Stimulated activated CD4-positive, alpha-beta T cell treated with anti-CD3 and anti-CD28 coated beads, Interleukin-4, amount 100 ng/mL, for 48 hours (primary cell): ENCODE measurements at places on chromosomes 5 and 9.
A peak's percentile ranks its signal among the peaks of the same experiment; 100 is the strongest.

- no peak for DNase-seq
Measured at GRCh38 chr5:135887881-135888614, 7.6 kb downstream of the IL9 start.

GRCh38 chr5:77853353-77853907 is 77.3 kb upstream of the TBCA start:
- no peak for DNase-seq

- DNase-seq: no peak
Measured at GRCh38 chr5:115815693-115816225, 700 bp downstream of the CDO1 start.

GRCh38 chr5:89437450-89438435 is 554.8 kb upstream of the MEF2C start:
- DNase-seq: no peak

DNA sequence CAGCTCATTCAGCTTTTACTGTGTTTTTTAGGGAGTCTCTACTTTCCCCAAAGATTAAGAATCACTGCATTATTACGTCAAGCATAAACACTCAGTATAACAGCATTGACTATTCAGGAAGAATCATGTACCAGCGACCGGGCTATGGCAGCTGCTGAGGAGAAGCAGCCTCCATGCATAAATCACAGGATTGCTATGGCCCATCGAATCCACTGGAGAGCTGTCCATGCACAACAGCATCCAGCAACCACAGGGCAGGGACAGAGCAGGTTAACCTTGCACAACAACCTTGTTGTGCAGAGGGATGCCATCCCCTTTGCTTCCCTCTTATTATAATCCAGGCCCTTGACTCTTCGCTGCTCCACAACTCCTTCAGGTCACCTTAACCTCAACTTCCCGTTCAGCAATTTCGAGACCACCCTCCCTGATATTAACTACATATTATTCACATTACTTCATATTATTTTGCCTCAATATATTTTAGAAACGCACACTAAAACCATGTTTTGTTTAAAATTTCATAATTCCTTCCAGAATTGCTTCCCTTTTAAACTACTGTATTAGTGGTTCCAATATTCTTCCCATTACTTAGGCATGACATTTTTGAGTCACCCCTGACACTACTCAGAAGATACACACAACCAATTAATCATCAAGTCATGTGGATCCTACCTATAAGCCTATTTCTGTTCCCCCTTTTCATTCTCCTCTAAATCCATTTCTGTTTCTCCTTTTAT is 991 bp downstream of the IARS1 start:
- no peak for DNase-seq

- no peak for DNase-seq
Measured at GRCh38 chr5:66427139-66427442, 169.1 kb upstream of the MAST4 start.

DNA sequence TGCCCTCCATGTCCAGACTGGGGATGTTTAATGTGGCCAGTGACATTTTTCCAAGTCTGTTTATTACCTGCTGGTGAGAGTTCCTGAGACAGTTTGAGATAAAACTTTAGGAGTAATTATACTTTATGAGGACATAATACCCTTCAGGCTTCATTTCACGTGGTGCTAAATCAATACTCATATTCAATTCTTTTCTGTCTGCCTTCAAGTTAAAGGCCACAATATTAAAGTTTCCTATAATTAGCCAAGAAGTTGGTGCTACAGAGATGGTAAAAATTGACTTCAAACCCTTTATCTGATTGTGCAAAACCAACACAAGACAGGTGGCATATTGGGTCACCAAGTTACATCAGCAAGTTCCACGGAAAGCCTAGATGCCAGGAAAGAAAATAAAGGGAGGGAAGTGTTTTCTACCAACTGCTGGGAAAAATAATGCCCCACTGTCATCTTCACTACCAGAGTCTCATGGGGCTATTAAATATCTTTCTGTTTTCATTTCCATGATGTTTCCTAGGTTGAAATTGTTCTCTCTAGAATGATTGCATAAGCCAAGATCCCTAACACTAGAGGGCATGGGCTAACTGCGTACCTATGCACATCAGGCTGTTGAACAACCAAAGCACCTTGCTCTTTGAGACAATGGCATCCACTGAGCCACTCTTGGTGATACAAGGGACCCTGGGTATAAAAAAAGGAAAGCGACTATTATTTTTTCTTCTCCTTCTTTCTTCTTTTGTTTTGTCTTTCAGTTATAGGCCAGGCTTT is 68.7 kb downstream of the INSYN2B start:
- DNase-seq: no peak

DNA sequence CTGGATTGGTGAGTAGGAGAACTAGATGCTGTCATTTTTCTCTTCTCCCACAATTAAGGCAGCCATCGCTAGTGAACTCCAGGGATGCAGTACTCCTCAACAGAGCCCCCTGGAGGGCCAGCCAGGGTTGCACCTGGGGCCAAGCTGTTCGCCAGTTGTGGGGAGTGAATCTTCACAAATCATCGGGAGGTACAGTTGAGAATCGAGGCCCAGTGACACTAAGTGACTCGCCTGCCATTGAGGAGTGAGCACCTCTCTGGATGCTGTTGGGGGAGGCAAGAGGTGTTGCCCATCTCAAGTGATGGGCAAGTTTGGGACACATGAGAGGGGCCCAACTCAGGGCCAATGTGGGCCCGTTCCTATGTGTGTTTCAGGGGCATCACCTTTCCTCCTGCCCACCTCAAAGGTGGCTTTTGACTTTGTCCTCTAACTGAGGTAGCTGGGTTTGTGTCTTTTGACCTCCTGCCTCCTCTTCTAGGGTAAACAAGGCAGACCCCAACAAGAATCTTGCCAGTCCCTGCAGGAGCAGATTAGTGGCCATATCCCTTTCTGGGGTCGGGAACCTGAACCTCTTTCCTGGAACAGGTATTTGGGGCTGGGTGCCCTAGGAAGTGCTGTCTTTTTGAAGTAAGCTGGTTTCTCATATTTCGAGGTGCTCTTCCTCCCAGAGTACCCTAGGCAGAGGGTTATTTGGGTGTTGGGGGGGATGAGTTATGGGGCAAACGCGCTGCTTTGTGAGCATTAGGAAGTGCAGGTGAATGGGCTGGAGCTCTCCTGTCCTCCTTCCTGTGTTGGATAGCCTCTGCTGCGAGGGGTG is 181.2 kb downstream of the MACROH2A1 start:
- no peak for DNase-seq

GRCh38 chr9:124869986-124870560 is 8.1 kb downstream of the ARPC5L start:
- peak; percentile 84 for DNase-seq

- DNase-seq: no peak
Measured at GRCh38 chr5:9699681-9700080, 69.5 kb upstream of the TAS2R1 start.

- DNase-seq: peak; percentile 45
Measured at GRCh38 chr9:15509931-15510788, 610 bp downstream of the PSIP1 start.

DNA sequence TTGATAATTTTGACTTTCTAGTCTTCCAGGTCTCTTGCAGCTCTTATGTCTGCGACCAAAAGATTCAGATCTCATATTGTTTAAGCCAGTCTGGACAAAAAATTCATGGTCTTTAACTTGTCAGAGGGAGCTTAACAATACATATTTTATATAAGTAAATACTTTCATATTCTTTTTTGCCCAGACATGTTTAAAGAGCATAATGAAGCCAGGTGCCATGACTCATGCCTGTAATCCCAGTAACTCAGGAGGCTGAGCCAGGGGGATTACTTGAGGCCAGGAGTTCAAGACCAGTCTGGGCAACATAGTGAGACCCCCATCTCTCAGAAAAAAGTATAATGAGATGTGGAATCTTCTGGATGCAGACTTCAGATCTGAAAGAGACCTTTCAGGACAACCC is 69.8 kb downstream of the JMY start:
- no peak for DNase-seq

DNA sequence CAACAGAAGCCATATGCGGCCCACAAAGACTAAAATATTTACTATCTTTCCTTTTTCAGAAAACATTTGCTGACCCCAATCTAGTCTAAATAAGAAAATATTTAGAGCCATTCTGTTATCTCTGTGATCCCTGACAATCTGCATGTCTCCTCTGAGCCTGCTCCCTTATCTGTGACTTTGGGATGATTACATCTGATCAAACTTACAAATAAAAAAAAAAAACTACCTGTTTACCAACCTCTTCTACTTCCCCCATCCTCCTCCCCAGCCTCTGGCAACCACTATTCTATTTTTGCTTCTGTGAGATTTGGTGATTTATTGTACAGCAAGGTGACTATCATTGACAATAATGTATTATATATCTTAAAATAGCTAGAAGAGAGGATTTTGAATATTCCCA is 176.3 kb upstream of the CD180 start:
- DNase-seq: no peak

GRCh38 chr5:98909363-98909762 is 19.4 kb downstream of the CHD1 start:
- DNase-seq: no peak

DNA sequence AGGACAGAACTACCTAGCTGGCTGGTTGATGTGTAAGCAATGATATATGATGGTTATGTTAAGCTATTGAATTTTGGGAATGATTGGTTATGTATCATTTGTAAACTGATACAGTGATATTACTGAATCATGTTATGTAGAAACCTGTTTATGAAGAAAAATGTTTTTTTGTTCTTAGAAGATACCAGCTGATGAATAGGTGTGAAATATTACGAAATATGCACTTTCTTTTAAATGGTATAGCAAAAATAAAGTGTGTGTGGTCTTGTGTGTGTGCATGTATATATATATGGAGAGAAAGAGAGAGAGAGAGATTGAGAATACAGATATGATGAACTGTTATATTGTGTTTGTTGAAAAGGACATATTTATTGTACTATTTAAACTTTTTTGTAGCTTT is 164.1 kb downstream of the WDR70 start:
- DNase-seq: no peak

DNA sequence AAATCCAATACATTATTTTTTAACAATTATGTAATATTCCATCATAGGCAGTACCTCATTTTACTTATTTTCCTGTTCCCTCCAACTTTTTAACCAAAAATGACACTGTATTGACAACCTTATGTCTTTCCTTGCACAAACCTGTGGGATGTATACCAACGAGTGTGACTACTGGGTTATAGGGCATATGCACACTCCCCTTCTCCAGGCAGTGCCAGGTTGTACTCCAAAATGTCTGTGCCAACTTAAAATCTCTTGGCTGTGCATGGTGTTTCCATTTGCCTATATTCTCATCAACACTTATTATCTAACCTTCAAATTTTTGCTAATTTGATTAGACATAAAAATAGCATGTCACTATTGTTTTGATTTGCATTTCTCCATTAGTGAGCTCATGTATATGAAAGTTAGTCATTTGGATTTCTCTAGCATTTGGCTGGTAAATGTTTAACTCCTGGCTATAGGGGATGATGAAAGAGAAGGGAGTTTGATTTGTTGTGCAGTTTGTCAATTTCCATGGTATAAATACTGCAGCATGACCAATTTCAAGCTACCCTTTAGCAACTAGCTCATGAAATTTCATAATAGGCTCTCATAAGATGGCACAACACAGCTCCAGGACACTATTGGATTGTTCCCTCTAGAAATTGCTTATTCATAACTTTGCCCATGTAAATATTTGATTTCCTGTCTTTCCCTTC is 129.9 kb downstream of the BAAT start:
- no peak for DNase-seq

- no peak for DNase-seq
Measured at GRCh38 chr5:165188556-165189175, 1683.2 kb downstream of the MAT2B start.

DNA sequence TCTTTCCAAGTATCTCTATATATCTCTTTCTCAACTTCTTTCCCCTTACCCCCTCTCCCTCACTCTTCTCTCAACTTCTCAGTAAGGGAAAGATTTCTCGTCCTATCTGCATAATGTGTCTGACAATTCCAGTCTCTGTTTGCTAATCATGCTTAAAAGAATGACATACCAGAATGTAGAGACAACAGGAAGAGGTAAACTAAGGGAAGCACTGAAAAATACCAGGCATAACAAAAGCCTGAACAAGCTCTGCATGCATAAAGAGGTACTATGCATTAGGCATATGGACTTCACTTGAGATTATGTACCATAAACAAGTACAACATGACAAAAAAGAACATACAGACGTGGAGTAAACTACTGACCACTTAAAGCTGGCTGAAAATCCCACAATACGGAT is 62.6 kb downstream of the SEMA5A start:
- DNase-seq: no peak

GRCh38 chr5:62550103-62550502 is 28.5 kb upstream of the LRRC70 start:
- DNase-seq: no peak

DNA sequence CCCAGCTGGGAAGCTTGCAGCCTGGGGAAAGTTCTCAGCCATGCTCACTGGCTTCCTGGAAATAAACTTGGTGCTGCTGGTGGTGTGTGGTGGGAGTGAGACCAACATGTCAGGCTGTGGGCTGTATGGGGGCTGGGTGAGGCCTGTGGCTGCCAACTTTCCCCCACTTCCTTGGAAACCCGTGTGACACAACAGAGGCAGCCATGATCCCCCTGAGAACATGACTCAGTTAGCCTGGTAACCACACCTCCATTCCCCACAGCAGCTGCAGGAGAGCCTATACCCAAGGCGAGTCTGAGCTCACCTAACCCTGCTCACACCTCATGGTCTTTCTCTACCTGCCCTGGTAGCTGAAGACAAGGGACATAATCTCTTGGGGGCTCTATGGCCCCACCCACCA is 72.7 kb upstream of the RGMB start:
- no peak for DNase-seq

GRCh38 chr5:96337048-96337781 is 95.8 kb downstream of the PCSK1 start:
- DNase-seq: no peak

- DNase-seq: no peak
Measured at GRCh38 chr5:133331941-133332340, 280.1 kb downstream of the HSPA4 start.

DNA sequence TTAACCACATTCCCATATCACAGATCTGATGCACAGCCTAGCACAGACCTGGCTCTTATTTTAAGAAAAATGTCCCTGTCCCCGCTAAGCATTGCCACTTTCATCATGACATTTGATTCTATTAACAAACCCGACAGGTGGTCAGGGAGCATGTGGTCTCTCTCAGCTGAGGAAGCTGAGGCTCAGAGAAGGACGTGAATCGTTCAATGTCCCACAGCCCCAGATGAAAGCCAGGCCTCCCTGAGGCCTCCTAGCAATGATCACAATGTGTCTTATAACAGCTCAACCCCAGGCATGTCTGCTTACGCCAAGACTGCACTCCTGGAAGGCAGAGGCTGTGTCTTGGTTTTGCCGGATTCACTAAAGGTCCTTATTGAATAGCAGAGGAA is 10.4 kb upstream of the CRB2 start:
- no peak for DNase-seq

GRCh38 chr5:140116716-140117115 is 2.8 kb downstream of the PURA start:
- no peak for DNase-seq

GRCh38 chr9:126625329-126626126 is 11.8 kb downstream of the LMX1B start:
- no peak for DNase-seq

GRCh38 chr5:116681334-116682013 is 106.9 kb upstream of the SEMA6A start:
- no peak for DNase-seq

GRCh38 chr9:38083858-38084555 is 15.0 kb upstream of the SHB start:
- DNase-seq: no peak
